Heart left ventricle (tissue), 16 donors: ENCODE measurements at places on chromosomes 2 and 18. TPM values are rescaled to one million over a fixed set of nuclear protein-coding genes. Genes with fewer than 3 reads are reported as not detected.

DNA sequence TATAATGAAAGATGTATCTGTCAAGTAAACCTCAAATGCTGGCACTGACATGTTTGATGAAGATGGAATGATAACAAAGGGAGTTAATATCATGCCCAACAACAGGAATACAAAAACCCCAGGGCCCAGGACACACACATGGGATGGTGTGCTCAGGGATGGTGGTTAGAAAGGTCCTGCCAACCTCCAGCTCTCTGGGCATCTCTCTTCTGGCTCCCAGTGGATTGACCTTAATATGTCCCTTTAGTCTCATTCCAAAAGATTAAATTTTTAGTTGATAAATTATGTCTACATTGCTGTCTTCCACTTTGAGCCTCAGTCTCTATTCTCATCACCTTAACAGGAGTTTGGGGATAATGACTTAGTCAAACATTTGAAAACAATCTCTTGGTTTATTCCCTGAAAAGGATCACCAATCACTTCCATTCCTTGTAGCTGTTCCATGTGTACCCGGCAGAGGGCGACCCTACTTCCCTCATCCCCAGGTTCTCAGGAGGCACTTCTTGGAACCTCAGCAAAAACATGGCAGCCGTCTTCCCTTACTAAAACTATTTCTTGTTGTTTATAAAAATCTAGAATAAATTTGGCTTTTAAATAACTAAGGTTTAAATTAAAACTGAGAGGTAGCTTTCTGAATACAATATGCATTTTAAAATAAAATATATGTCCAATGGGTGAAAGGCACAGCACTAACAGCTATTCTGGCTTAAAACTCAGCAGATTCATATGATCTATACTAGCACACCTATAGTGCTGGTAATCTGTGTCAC lies 29.6 kb downstream of the MCEE start:
- no peak overlapping the region for H3K27ac ChIP-seq
- no peak overlapping the region for H3K4me3 ChIP-seq
- H3K4me1 ChIP-seq = no peaks in the 10 kb centered on the region

DNA sequence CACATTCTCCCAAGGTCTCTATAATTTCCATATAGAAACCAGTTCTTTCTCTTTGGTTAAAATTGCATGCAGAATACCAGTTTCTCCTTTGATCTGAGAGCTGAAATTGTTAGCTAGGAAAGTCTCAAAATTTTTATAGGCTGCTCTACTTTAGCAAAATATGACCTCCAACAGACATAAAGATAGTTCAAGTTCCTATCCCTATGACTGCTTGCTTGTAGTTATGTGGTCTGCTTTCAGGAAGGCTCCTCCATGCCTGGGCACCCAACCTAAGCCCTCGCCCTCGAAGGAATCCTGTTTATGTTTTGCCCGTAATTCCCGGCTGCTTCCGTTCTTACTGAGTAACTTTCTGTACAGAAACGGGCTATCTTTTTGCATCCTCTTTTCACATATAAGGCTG lies 28.0 kb upstream of the LTBP1 start:
- no peak overlapping the region for H3K27ac ChIP-seq
- H3K36me3 ChIP-seq = no peaks in the 10 kb centered on the region
- no peak for DNase-seq

DNA sequence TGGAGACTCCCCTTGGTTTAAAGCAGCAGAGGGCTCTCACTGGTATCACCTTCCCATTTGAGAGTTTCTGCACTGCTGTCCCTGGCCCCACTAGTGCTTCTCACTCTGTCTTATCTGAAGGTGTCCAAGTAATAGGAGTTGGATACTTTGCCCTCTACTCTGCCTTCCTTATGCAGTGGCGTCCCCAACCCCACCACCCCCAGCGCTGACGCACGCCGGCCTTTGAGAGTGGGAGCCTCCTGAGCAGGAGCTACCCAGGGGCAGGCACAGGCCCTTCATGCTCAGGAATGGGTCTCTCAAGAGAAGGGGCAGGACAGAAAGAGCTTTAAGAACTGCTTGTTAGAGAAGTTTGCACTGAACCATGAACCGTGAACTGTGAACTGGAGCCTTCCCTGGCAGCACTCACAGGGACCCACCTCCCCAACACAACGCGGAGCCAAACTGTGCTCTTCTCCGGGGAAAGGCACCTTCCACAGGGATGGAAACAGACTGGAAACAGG lies 3.3 kb downstream of the CIB4 start:
- H3K27me3 ChIP-seq = peaks cover 6% of the 10 kb centered on the region
- no peak overlapping the region for H3K27ac ChIP-seq
- no peak overlapping the region for H3K4me3 ChIP-seq
- H3K36me3 ChIP-seq = no peaks in the 10 kb centered on the region
- no peak for DNase-seq
- no peaks in the 10 kb centered on the region for H3K4me1 ChIP-seq

INPP5D gene
- total RNA-seq = 5.8 TPM

TMEM163 gene
- total RNA-seq = 0.14 TPM

- no peaks in the 10 kb centered on the region for H3K36me3 ChIP-seq
- no peaks in the 10 kb centered on the region for H3K4me1 ChIP-seq
- no peak for DNase-seq
- no peak overlapping the region for H3K4me3 ChIP-seq
- H3K27ac ChIP-seq = no peak overlapping the region
Observed at GRCh38 chr2:201918616-201919307, 112.4 kb downstream of the CDK15 start.

- no peak for DNase-seq
- H3K4me1 ChIP-seq = peaks cover 12% of the 10 kb centered on the region
- H3K27ac ChIP-seq = no peak overlapping the region
- peaks cover 5% of the 10 kb centered on the region for H3K36me3 ChIP-seq
Observed at GRCh38 chr2:231290321-231291015, 92.0 kb downstream of the ARMC9 start.

GRHL1 gene
- 0.84 TPM for total RNA-seq

DSEL gene
- 2.4 TPM for total RNA-seq

GRCh38 chr18:67590571-67591141 lies 74.1 kb upstream of the DSEL start:
- no peak for DNase-seq
- H3K36me3 ChIP-seq = no peaks in the 10 kb centered on the region
- no peaks in the 10 kb centered on the region for H3K27me3 ChIP-seq
- no peaks in the 10 kb centered on the region for H3K4me1 ChIP-seq
- no peak overlapping the region for H3K27ac ChIP-seq

DNA sequence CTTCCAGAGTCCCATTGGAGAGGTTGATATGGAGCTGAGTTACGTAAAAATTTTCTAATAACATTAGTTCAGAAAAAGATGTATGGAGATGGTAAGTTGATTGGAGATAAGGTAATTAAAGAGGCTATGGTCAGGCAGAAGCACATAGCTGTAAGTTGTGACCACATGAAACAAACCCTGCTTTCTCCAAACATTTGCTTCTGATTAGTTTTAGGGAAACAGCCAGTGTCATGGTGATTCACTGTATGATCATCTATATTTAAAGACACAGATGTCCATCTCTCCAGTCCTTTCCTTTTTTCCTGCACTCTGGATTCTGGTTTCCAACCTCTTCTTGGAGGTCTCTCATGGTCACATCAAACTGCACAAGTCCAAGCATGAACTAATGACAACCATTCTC lies 1550.8 kb upstream of the PIK3C3 start:
- H3K27ac ChIP-seq = no peak overlapping the region
- H3K4me3 ChIP-seq = no peak overlapping the region
- H3K36me3 ChIP-seq = no peaks in the 10 kb centered on the region
- H3K27me3 ChIP-seq = no peaks in the 10 kb centered on the region
- DNase-seq = no peak

- DNase-seq = no peak
- H3K36me3 ChIP-seq = no peaks in the 10 kb centered on the region
- no peak overlapping the region for H3K4me3 ChIP-seq
- no peaks in the 10 kb centered on the region for H3K4me1 ChIP-seq
Observed at GRCh38 chr2:29253-29652, 17.1 kb downstream of the FAM110C start.

- no peak overlapping the region for H3K4me3 ChIP-seq
- H3K36me3 ChIP-seq = no peaks in the 10 kb centered on the region
- H3K27ac ChIP-seq = no peak overlapping the region
Observed at GRCh38 chr2:222535477-222535876, 111.1 kb downstream of the SGPP2 start.
